ENCODE measurements at places on chromosomes 7 and 10. TPM values are rescaled to one million over a fixed set of nuclear protein-coding genes. Genes with fewer than 3 reads are reported as not detected.

ICA1 gene
- total RNA-seq, result 8.5 TPM

C10orf95 gene
- total RNA-seq, result 2.0 TPM

HOXA2 gene
- total RNA-seq, result 1.1 TPM

CYP3A5 gene
- total RNA-seq, result not detected

INPP5F gene
- 19.3 TPM for total RNA-seq

TAS2R41 gene
- not detected for total RNA-seq

CRYGN gene
- total RNA-seq, result not detected

ZCCHC24 gene
- 3.1 TPM for total RNA-seq

XRCC2 gene
- 1.2 TPM for total RNA-seq

SPDYE11 gene
- total RNA-seq, result not detected

CWF19L1 gene
- 30.0 TPM for total RNA-seq

KEL gene
- total RNA-seq, result not detected

- no peak for DNase-seq
These were observed 114.5 kb downstream of the LARP4B start for GRCh38 chr10:816958-817357.

DNA sequence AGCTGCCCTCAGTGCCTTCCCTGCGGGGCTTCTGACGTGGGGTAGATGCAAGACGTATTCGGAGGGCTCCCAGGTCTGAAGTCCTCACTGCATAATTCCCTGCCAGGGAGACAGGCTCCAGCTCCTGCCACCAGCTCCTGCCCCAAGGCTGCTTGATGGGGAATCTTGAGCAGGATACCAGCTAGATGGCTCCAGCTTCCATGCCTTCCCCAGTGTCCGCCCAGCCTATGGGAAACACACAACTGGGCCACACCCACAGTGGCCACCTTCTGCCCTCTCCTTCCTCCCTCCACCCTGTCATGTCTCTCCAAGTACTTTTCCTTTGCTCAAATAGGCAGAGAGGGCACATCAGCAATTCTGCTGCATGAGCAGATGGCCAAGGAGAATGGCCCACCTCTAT, 95.8 kb downstream of the PARP12 start:
- no peak for DNase-seq

DNA sequence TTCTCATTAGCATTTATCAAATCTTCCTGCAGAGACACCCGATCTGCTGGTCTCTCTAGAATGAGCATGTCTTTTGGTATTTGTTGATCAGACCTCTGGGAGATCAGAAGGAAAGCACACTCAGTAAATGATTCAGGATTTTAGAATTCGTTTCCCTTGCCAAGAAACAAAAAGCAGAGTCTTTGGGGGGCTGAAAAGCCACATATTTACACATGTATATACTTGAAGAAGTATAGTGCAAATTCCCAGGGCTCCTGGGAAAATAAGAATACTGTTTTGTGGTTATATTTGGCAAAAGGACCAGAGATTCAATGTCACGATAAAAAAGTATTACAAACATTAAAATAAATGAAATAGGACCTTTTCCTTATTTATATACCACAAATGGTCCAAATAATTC, 100.2 kb downstream of the AGMO start:
- DNase-seq, result peak; percentile 0

GRCh38 chr7:129095258-129095657, 40.3 kb upstream of the TNPO3 start:
- DNase-seq, result no peak

GRCh38 chr7:1650363-1651030, 19.6 kb upstream of the ELFN1 start:
- no peak for DNase-seq

DNA sequence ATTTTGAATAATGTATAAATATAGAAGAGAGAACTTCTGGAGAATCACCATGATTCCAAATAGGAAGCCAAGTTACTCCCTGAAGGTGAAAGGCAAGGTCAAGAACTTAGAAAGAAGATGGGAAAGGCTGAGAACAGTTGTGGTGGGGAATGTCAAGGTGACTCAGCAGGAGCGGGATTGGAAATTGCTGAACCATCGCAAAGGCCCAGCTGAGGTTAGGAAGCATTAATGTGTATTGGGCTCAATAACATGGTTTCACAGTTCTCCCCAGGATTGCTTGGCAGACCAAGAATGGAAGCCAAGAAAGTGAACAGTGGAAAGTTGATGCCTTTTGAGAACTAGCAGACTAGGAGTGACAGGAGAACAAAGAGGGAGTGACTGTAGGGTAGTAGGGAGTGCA, 133.3 kb downstream of the VTI1A start:
- no peak for DNase-seq

GRCh38 chr7:20194343-20194995, 22.7 kb downstream of the MACC1 start:
- no peak for DNase-seq

DNA sequence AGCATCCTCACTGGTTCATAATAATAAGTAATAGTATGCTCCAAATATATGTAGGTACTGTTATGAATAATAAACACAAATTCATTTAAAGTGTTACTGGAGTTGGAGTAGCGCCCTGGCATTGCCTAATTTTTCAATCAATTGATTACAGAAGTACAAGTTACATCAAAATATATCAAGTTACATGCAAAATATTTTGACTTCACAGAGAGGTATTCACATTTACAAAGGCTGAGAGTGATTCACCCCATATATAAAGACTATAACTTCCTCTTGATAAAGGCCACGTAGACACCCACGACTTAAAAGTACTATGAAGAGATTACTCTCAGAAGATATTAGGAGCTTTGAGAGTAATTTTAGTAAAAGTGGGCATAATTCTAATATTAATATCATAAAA, 13.6 kb upstream of the COL17A1 start:
- DNase-seq, result no peak

DNA sequence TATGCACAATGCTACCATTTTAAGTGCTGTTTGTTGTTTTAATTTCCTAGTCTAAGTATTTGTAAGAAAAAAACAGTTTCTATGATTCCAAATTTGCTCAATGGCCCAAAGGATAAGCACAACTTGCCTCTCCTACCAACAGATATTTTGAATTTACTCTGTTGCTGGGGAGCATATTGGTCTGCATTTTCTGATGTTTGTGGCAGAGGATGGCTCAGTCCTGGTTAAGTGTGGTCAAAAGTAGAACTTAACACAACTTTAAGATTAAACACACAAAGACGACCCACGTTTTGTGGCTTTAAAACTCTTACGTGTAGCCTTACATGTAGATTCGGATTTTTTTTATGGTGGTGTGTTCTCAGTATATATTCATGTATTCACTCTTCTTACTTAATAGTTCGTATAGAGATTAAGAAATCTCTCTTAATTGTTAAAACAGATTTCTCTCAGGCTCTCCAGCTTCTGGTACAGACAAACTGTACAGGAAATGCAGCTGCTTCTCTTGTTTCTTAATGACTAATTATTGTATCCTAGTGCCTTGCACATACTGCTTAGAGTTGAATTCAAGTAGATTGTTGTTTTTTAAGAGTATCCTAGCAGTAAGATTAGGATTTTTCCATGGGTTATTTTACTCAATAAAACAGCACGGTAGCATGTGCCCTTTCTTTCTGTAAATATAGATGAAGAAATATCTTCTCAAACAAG, 86.2 kb downstream of the GPR85 start:
- no peak for DNase-seq

DNA sequence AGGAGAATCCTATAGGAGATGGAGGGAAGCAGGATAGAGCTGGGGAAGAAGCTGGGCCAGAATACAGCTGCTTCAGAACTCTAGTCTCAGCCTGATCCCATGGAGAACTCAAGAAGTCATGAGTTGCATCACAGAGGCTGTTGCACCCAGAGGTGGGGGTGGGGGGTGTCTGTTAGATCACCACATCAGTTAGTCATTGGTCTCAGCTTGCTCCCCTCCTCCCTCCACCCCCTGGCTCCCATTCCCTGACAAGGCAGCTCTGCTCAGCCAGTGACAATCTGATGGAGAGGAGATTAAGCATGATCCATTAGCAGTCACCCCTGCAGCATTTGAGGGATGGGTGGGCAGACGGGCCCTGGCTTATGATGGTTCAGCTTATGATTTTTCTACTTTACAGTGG, 58.4 kb upstream of the FGL2 start:
- peak; percentile 16 for DNase-seq

DNA sequence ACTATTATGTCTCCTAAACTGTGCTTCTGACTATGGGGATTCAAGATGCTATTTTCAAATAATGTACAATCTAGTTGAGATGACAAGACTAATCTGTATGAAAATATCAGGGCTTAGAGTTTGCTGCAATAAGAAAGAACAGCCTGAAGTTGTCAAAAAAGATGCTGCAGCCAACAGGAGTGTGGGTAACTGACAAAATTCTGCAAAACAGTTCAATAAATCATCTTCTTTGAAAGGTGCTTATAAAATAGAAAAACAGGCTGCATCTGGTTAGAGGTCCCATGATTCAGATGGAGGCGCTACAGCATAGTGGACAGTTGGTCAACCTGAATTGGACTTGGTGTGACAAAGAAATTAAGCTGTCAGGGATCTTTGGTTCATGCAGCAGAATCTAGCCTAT, 511.0 kb downstream of the XPNPEP1 start:
- no peak for DNase-seq

- no peak for DNase-seq
These were observed 336.8 kb downstream of the LRRTM3 start for GRCh38 chr10:67262675-67263074.

DNA sequence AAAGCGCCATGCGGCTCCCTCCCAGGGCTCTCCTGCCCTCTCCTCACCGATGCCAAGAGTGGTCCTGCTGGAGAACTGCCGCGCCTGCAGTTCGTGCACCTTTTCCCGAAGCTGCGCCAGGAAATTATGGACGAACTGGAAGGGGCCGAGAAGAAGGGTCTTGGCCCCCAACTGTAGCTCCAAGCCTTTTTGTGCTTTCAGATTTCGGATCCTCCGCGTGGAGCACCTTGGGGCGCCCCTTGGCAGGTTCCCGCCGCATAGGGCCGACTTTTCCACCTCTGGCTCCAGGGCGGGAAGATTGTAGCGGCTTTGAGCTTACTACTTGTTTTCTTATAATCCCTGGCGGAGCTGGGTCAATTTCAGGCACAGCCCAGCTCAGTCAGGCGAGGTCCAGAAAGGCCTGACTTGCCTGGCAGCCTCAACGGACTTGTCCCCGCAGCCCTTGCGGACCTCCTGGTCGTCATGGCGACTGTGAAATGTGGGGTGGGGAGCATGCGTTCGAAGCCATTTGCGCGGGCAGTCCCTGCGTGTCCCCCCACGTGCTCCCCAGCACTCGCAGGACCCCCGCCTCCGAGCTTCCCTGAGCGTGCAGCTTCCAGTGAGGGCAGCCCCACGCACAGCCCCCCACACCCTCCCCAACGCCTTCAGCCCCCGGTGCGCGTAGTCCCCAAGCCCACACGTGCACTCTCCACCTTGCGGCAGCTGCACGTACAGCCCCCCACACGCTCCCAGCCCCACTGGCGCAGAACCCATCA, 129.9 kb downstream of the KBTBD2 start:
- DNase-seq, result no peak

DNA sequence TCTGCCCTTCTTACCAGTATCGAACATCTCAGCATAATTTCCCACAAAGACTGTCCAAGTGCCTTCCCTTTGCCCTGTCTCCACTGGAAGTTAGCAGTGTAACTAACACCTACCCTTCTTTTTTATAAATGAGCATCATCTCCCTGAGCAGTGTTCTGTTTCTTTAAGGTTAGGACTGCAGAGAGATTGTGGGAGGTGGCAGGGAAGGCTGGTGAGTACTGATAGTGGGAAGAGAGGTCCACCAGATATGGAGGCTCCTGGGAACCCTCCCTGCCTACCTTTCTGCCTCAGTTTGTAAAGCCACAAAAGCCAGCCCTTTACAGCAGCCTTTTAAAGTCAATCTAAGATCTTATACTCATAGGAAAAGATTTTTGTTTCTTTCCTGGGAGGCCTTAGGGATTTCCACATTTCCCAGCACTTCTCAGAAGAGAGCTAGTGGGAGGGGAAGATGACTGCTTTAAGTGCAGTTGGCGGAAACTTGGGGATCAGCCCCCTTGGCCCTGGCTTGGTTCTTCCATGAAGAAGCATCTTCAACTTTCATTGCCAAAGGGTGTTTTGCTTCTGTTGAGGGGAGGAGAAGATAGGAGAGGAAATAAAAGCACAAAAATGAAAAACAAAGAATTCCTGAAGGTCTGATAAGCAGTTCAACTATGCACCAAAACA, 36.6 kb upstream of the CALD1 start:
- DNase-seq, result no peak

- DNase-seq, result no peak
These were observed 1166.7 kb upstream of the C7orf33 start for GRCh38 chr7:147423875-147424274.

GRCh38 chr10:3271354-3272115, 99.0 kb upstream of the PITRM1 start:
- DNase-seq, result no peak

GRCh38 chr7:144144426-144144825, 21.4 kb downstream of the OR2A14 start:
- DNase-seq, result no peak

All from mammary epithelial cell (primary cell).